ENCODE measurements at places on chromosomes 12 and 14.

DNA sequence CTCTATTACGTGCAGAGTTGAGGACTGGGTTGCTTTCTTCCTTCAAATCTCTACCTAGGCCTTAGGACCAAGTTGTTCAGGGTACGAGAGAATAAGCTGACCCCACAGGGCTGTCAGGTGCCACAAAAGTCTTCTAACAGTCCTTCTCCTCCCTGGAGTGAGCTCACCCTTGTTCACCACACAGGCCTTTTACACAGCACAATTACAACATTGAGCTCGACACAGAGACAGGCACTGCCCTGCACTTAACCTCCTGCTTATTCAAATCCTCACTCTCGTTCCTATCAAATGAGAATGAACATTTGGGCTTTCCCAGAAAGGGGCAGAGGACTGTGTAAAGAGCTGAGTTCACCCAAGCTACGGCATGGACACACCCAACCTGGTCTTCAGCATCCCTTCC is 2.4 kb downstream of the GALNT6 start:
- DNase-seq: no peak

DNA sequence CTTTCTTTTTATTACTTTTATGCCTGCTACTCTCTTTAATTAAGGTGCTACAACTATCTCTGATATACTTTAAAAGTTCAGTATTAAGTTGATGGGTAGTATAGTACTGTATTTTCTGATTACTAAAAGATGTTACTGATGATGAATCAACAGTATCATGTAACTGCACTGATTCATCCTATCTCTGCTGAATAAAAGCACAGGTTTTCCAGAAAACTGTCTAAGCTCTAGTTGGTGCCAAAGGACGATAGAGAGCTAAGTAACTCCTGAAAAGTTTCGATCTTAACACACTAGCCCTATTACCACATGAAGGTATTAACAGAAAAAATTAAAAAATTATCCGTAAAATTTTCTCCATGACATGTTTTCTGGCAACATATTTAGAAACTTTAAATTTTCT is 2.1 kb downstream of the SCAF11 start:
- DNase-seq: no peak

DNA sequence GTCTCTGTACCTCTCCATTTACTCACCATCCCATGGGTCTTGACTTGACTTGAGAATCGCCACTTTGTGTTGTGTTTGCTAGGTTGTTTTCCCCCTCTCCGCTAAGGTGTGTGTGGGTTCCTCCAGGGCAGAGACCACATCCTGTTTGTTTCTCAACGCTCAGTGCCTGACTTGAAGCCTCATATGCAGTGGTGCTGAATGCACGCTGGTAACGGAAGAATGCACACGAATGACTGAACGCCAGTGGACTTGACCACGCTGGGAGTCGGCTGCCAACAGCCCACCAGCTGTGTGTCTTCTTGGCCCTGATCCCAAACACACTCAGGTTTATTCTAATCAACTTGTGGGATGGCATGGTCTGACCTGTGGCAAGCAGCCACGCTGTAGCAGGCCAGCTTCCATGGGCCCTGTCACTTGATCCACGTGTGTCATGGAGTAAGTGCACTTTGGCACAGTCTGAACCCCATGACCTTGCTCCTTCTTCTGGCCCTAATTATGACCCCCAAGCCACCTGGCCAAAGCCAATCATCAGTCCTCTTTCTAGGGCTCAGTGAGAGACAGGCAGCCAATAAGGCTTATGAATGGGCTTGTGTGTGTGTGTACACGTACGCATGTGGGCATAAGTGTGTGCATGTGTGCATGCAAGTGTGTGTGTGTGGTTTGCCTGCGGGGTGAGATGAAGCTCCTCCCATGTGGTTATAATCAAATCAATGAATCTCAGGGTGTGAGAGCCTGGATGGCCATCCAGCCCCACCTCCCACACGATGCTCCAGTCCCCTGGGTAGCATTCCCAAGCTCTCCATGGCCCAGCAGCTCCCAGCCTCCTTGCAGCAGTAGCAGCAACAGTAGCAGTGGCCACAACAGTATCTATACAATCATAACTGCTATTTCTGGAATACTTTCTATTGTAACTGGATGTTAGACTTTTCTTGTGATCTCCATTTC is 6.4 kb upstream of the TC2N start:
- no peak for DNase-seq

DNA sequence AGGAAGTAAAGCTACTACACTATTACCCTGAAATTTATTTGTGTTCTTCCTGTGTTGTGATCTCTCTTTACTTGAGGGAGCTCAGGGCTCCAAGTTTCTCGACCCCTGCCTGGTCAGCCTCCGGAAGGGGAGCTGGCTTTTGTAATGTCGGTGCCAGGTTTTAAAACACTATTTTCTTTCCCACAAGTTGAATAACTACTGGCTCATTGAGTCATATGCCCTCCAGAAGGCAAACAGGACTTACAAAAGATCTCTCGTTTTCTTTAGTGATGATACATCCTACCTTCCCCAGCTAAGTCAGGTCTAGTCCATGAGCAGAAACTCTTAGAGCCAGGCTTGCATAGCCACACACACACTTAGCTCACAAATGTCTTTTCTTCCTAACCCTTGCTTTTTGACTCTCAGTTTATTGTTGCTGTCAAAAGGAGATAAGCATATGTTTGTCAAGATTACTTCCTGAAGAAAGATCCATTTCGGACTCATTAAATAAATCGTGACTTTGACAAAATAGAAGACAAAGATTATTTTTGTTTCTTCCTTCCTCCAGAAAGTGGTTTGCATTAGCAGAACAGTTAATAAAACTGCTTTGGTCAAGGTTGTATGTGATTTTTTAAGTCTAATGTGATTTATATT is 209.8 kb upstream of the FLRT2 start:
- no peak for DNase-seq

DNA sequence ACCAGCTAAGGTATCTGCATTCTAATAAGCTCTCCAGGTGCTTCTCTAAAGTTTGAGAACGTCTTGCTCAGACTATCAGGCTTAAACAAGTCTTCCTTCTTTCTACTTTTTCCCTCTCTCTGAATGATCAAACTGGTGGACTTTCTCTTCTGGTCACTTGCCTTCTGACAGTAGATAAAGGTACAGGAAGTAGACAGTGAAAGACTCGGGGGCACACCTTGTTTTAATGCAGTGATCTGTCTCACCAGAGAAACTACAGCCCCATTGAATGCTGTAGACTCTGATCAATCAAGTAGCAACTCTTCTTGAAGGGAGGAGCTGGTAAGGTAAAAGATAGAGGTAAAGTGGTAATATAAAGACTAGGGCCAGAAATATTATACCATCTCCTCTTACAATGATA is 48.1 kb upstream of the ATXN7L3B start:
- no peak for DNase-seq

GRCh38 chr12:79932357-79932756 is 2.5 kb downstream of the PPP1R12A start:
- no peak for DNase-seq

- DNase-seq: no peak
Measured at GRCh38 chr14:69376439-69376838, 21.7 kb downstream of the ERH start.

All from AG04449 (cell line).